ENCODE measurements at places on chromosomes 7 and 10.

DNA sequence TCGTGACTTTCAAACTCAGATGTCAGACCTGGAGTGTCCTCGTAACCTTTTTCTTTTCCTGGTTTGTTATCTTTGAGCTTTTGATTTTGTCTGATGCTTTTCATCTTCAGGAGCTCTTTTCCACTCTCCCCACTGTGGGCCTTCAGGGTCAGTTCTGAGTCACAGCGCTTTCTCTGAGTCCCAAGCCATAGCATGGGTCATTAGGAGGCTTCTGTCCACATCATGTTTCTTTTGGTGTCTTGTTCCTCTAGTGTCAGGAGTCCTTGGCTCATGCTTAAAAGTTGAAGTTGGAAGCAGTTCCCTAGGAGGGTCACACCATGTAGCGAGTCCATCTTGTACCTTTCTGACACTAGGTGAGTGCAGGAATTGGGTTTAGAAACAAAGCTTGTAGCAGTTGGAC, 40.3 kb downstream of the DAGLB start:
- no peak for DNase-seq

DNA sequence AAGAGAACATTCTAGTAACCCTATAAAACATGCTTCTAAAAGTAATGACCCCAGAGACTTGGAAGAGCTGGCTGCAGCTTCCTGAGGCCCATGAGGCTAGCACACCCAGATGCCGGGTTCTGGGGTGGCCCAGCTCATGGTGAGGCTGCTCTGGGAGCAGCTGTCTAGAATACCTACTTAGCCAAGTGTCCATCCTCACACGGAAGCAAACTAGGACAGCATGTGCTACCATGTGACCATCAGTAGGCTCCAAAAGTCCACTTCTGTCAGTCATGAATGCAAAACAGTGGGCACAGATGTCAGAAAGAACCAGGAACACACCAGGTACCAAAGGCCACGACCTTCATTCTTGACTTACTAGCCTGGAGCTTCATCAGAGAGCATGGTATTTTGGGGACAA, 32.4 kb downstream of the CTBP2 start:
- DNase-seq = no peak

DNA sequence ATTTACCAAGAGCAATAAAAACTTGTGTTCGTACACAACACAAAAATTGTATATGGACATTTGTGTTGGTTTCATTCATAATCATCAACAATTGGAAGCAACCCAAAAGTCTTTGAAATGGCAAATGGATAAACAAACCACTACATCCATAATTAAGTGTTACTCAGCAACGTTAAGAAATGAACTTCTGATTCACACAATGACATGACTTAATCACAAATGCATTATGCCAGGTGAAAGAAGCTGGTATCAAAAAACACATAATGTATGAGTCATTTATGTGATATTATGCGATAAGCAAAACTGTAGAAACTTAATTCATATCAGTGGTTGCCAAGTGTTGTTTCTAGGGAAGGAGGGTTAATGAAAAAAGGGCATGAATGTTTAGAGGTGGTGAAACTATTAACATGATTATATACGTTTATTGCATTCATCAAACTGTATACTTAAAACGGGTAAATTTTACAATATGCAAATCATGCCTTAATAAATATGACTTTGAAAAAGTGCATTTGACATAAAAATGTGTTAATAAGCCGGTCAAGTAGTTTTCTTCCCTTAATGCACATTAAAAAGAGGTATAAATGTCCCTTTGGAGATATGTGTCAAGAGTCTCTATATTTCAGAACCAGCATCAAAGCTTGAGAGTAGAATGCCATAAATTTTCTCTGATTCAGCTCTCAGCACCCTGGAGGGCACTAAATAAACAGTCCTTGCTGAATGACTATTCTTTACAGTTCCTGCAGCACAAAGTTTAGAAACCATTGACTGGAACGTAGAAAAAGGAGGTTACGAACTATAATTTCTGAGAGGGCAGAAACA, 84.8 kb upstream of the GRM3 start:
- no peak for DNase-seq

DNA sequence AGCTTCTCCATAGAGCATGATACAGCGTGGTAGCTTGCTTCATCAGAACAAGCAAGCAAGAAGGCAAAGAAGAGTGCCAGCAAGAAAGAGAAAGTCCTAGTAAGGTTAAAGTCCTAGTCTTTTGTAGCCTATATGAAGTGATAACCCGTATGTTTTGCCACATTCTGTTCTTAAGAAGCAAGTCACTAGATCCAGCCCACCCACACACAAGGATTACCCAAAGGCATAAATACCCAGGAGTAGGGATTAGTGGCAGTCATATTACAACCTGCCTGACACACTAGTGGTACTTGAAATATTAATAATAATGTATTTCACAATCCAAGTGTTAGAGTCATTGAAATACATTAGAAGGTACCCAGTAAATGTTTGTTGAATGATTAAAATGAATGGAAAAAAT, 285.5 kb downstream of the HPSE2 start:
- DNase-seq = no peak

GRCh38 chr7:108012499-108013430, 9.8 kb upstream of the LAMB1 start:
- no peak for DNase-seq

DNA sequence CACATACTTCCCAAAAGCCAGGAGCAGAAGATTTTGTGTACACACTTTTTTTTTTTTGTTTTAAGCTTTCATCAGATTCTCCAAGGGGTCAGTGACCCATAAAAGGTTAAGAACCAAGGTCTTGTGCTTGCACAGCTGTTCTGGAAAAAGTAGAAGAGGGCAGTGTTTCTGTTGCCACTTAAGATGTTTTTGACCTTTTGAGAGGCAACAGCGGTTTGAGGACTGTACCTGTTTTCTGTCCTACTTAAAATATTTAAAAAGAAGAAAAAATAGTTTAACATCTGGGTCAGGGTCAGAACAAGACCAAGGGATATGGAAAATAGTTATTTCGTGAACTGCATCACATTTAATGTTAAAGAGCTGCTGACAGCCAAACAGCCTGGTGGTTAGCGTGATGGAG, 32.9 kb downstream of the AUTS2 start:
- no peak for DNase-seq

GRCh38 chr10:30540276-30540675, 89.3 kb downstream of the LYZL2 start:
- no peak for DNase-seq
